ENCODE measurements at places on chromosomes 7 and 10.
A peak's percentile ranks its signal among the peaks of the same experiment; 100 is the strongest.

DNA sequence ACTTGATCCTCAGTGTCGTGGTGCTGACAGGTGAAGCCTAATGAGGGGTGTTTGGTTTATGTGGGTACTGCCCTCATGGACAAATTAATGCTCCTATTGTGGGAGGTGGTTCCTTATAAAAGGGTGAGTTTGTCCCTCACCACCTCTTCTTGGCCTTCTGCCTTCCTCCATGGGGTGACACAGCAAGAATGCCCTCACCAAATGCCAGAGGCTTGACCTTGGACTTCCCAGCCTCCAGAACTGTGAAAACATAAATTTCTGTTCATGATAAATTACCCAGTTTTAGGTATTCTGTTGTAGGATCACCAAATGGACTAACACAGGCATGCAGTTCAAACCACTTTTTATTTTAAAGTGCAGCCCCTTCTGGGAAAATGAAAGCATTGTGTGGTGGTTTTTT, 39.4 kb downstream of the BAMBI start:
- no peak for DNase-seq

DNA sequence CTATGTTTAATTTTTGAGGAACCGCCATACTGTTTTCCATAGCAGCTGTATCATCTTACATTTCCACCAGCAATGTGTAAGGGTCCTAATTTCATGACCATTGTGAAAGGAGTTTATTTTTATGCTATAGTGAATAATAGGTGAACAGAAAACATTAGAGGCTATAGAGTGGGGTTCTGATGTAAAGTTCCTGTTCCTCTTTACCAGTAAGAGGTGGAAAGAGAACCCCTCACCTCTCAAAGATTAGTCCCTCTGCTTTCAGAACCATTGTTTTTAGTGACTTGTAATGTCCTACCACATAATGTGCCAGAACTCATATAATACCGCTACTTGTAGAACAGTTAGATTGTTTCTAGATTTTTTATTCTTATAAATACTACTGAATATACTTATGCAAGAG, 34.2 kb downstream of the SUFU start:
- DNase-seq = no peak

GRCh38 chr7:127251465-127252376, 1.0 kb downstream of the GRM8 start:
- DNase-seq = no peak

- DNase-seq = peak; percentile 57
Observed at GRCh38 chr7:155380221-155380861, 77.6 kb upstream of the EN2 start.

GRCh38 chr10:86102031-86102430, 264.6 kb downstream of the GRID1 start:
- no peak for DNase-seq

GRCh38 chr7:132815130-132815529, 238.9 kb upstream of the PLXNA4 start:
- no peak for DNase-seq

DNA sequence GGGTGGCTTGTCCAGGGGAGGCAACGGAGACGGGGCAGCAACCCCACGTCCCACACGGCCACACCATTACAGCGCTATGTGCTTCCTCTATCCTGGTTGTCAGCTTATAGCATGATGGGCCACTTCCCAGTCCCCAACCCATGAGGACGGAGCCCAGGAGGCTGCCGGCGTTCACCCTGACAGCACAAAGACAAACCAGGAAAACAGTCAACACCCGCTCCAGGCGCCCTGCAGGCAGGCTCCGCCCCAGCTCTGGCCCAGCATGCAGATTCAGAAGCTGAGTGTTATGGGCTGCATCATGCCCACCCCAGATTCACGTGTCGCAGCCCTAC, 14.8 kb downstream of the WDR86 start:
- no peak for DNase-seq

DNA sequence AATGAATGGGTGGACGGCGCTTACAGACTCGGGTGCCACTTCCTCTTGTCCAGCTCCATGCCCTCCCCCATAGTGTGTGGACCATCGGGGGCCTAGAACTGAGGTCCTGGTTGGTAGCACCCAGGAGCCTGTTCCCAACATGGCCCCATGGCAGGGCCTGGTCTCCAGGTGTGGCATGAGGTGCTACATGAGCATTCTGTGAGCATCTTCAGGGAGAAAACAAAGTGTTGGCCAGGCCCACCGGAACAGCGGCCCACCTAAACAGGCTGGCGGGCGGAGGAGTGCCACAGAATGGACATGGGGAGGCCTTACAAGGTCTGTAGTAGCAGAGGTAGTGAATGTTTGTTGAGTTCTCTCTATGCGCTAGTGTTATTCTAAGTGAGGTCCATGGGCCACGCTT, 76.9 kb downstream of the PARP12 start:
- no peak for DNase-seq
